Tongue (tissue), 3 donors: ENCODE measurements at places on chromosomes 6 and 20. TPM values are rescaled to one million over a fixed set of nuclear protein-coding genes. Genes with fewer than 3 reads are reported as not detected.

The DAAM2 gene
- total RNA-seq, result 37.2 TPM

The TFAP2B gene
- under 0.01 TPM for total RNA-seq

The BCAS1 gene
- 2.4 TPM for total RNA-seq

GRCh38 chr6:52512199-52512598 is 64.7 kb downstream of the TRAM2 start:
- DNase-seq, result peak; percentile 76

DNA sequence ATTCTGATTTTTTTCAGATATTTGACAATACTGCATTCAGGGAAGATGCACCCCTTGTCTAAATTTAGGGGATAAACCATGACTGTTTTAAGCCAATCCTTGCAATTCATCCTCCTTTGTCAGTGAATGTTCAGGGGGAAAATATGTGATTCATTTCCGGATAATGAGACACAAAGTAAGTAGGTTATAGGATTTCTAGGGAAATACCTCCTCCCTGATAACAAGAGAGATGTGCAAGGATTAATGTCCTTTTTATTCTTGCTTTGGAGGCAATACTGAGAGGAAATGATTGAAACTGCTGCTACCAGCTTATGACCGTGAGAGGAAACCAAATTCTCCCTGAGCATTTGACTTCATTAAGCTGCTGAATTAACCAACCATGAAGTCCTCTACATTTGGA is 161.3 kb upstream of the EYA4 start:
- DNase-seq, result no peak

DNA sequence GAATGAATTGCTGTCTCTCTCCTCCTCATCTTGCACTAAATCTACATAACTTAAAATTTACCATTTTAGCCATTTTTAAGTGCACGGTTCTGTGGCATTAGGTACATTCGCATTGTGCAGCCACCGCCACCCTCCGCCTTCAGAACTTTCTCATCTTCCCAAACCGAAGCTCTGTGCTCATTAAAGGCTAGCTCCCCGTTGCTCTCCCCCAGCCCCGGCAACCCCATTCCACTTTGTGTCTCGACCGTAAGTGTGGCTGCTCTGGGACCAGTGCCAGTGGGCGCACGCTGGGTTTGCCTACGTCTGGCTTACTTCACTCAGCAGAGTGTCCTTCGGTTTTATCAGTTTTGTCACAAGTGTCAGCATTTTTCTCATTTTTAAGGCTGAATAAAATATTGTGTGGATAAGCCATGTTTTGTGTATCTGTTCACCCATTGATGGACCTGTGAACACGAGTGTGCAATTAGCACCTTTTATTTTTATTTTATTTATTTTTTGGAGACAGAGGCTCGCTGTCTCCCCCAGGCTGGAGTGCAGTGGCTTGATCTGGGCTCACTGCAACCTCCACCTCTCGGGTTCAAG is 16.8 kb downstream of the SLC17A9 start:
- no peak for DNase-seq

GRCh38 chr6:130526466-130526865 is 160.6 kb downstream of the TMEM200A start:
- DNase-seq, result no peak

DNA sequence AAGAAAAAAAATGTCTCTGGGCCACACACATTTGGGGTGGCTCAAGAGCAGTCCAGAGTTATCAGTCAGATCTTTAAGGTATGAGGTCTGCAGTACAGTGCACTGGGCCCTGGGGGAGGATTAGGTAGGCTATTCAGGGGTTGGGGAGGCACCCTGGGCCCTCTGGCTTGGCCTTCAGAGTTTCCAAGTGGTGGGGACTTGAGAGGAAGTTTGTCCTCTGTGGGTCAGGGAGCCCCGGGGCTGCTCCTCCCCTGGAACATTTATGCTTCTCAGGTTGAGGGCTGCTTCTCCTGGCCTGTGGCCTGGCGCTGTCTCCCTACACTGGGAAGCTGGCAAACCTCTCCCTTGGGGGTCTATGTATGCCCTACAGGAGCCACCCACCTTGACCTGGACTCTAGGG is 46.0 kb downstream of the PTK7 start:
- no peak for DNase-seq

GRCh38 chr6:101433141-101433540 is 39.6 kb downstream of the GRIK2 start:
- no peak for DNase-seq

DNA sequence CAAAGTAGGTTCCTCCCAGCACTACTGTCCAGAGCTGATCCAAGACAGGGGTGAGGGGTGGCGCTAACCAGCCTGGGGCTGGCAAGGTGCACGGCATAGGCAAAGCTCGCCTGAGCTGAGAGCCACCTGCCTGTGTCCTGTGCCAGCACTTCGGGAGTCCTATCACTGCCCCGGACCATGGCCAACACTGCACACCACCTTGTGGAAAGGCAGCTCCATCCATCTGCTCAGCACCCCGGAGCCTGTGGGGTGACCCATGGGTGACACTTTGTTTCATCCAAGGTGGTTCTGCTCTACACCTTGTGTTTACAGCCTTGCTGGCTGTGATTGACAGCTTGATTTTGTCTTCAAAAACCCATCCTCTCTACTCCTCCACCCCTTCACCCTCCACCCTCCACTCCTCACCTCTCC is 32.9 kb upstream of the GATA5 start:
- DNase-seq, result no peak

DNA sequence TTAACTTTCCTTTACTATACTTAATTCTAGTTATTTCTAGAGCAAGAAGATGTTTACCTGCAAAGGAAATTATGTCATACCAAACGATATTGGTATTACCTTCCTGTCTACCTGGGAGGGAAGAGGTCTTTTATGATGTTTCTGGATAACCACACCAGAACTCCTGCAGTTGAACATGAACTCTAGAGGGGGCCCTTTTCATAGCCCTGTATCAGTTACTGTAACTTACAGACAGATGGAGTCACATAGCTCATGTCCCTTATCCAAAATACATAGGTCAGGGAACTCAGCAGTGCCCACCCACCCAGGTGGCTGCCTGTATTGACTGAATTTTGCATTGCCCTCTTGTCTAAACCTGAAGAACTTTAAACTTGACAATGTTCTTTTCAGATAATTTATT is 35.1 kb upstream of the MYL9 start:
- DNase-seq, result no peak

GRCh38 chr20:46937533-46938226 is 43.0 kb downstream of the EYA2 start:
- DNase-seq, result peak; percentile 37

DNA sequence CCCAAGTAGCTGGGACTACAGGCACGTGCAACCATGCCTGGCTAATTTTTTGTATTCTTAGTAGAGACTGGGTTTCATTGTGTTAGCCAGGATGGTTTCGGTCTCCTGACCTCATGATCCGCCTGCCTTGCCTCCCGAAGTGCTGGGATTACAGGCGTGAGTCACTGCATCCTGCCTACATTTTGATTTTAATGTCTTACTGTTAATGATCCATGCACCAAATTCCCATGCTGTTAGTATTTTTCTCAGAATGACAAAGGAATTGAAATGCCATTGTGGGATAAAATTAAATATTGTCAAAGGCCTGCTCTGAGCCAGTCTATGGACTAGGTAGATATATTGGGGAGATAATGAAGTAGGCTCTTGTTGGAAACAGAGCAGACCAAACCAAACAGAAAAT is 28.2 kb downstream of the CBFA2T2 start:
- no peak for DNase-seq

DNA sequence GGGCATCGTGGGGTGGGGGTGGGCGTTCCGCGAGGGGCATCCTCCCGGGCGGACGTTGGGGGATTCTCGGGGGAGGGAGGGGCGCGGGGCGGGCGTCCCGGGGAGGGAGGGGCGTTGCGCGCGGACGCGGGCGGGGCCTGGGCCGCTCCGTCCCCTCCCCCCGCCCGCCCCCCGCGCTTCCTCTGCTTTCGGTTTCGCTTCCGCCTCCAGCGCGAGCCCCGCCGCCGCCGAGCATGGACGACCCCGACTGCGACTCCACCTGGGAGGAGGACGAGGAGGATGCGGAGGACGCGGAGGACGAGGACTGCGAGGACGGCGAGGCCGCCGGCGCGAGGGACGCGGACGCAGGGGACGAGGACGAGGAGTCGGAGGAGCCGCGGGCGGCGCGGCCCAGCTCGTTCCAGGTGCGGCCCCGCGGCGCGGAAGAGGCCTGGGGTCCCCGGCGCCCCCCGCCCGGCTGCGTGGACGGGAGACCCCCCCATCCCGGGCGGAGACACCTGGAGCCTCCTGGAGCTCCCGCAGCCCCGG is at the start of gene OGFR:
TSS of gene OGFR (plus strand) at position 209 of the 528 bp plus-strand sequence. CDS start at position 234, 25 bp downstream.
- peak; percentile 81 for DNase-seq

DNA sequence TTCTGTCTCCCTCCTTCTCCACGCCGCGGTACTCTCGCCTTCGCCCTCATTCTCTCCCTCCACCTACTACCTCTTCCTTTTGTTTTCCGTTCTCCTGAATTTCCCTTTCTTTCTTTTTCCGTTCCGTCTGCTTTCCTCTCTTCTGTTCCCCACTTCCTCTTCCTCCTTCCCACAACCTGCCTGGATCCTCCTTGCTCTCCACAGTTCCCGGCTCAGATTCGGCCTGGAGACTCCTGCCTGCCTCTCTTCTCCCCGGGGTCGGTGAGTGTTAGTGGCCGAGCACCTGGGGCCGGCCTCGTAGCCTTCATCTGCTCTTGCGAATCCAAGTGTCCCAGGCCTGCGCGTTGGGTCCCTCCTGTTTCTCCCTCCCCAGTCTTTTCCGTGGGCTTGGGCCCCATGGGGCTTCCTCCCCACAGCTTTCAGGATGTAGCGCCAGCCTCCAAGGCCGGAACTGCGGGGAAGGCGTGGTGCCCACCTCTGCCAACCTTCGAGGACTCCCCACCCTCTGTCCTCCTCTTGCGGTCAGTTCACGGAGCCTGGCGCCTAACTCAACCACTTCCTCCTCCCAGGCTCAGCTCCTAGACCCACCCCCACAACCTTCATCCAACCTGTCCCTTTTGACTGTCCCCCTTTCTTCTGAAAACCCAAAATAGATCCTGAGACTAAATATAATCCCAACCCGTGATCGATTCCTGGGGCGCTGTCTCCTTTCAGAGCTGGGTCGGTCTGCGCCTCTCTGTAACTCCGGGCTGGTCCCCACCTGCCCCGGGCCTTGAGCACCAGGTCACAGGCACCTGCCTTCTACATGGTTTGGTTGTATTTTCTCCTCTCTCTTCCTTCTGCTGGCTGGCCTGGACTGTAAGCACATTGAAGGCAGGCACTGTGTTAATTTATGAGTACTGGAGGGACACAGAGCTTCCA is 6.8 kb downstream of the NRN1 start:
- DNase-seq, result no peak
